ENCODE measurements at places on chromosomes 11 and 22. TPM values are rescaled to one million over a fixed set of nuclear protein-coding genes. Genes with fewer than 3 reads are reported as not detected.

CHRM1 gene
- not detected for total RNA-seq

TECTA gene
- 0.07 TPM for total RNA-seq

GRAP2 gene
- not detected for total RNA-seq

POTEH gene
- total RNA-seq, result not detected

DEPDC7 gene
- 2.1 TPM for total RNA-seq

TESMIN gene
- 9.6 TPM for total RNA-seq

TRIM3 gene
- 9.6 TPM for total RNA-seq

LARGE1 gene
- total RNA-seq, result 3.5 TPM

ARFGAP2 gene
- total RNA-seq, result 118 TPM

P2RY2 gene
- total RNA-seq, result 46.1 TPM

NPTXR gene
- 0.21 TPM for total RNA-seq

PKP3 gene
- 520 TPM for total RNA-seq

SHISAL1 gene
- 0.63 TPM for total RNA-seq

MPPED1 gene
- not detected for total RNA-seq

SLCO2B1 gene
- total RNA-seq, result 0.07 TPM

TST gene
- 66.0 TPM for total RNA-seq

VPREB1 gene
- total RNA-seq, result not detected

JAM3 gene
- total RNA-seq, result 2.7 TPM

CD151 gene
- 365 TPM for total RNA-seq

C1QTNF4 gene
- 0.92 TPM for total RNA-seq
